ENCODE measurements at places on chromosomes 16 and 17.

- DNase-seq = no peak
Observed at GRCh38 chr16:70576431-70577255, 53.0 kb downstream of the SF3B3 start.

DNA sequence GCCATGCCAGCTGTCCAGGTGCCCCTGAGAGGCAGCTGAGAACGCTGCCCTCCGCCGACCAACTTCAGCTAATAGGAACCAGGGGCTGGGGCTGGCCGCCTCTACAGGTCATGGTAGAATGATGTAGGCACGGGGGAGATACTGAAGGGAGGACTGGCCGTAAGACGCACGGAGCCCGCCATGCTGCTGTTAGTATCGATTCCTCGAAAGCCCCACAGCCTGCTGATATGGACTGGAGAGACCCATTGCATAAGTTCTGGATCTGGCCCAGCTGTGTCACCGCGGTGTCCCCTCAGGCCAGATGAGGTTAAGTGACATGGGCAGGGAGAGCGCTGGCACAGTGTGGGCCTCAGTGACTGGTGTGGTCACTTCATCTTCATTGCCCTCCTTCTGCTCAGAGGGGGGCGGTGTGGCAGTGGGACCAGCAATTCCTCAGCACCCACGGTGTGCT, 75.6 kb downstream of the AMFR start:
- no peak for DNase-seq

DNA sequence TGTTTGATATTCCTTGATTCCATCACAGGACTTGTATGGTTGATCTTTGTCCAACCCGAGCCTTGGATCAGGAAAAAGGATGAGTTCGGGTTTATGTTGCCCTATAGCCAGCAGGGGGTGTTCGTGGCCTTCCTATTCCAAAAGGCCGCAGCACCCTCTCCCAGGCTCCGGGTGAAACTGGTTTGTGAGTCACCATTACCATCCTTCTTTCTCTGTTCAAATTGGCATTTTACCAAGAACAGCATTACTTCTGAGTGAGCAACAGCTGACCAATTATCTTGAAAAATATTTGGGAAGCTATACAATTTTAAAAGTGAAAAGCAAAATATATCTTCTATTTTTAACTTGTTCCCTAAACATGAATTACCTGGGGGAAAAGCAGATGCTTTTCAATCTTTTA, 24.3 kb upstream of the KRT20 start:
- DNase-seq = peak; percentile 87

DNA sequence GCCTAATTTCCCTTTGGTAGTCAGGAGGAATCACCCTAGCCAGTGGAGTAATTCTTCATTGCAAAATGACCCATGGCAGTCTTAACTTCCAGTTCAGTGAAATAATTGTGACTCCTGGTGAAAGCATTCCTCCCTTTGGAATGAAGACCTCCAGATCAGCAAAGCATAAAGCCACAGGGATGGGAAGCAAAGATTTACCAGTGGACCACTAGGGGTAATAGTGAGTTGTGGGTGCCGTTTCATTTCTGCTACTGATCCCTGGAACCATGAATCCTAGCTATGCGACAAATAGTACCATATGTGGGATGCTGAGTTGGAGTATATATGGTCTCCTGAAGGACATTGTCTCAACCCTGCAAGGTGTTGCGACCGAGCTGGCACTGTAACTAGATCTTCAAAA, 13.7 kb downstream of the DYNLL2 start:
- DNase-seq = no peak

DNA sequence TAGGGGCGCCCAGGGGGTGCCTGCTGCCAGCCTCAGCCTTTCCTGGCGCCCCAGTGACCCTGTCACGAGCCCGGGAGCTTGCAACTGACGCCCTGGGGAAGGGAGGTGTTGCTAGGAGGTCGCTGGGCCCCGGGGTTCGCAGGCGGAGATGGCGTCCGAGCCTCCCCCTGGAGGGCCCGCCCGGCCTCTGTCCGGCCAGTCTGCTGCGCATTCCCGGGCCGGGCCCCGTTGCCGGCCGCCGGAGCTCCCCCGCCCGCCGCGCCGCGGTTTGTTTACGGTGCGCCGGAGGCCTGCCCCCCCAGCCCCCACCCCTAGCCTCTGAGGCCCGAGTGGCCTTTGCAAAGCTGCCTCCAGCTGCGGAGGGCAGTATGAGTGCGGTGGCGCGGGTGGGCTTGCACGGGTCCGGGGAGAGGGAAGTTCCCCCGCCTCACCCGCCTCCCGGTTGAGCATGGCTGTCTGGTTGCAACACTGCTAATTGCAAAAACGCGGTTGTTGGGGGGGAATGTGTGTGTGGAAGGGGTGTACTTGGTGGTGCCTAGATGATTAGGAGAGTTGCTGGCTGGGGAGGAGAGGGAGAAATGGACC, 514 bp downstream of the THRA start:
- no peak for DNase-seq

DNA sequence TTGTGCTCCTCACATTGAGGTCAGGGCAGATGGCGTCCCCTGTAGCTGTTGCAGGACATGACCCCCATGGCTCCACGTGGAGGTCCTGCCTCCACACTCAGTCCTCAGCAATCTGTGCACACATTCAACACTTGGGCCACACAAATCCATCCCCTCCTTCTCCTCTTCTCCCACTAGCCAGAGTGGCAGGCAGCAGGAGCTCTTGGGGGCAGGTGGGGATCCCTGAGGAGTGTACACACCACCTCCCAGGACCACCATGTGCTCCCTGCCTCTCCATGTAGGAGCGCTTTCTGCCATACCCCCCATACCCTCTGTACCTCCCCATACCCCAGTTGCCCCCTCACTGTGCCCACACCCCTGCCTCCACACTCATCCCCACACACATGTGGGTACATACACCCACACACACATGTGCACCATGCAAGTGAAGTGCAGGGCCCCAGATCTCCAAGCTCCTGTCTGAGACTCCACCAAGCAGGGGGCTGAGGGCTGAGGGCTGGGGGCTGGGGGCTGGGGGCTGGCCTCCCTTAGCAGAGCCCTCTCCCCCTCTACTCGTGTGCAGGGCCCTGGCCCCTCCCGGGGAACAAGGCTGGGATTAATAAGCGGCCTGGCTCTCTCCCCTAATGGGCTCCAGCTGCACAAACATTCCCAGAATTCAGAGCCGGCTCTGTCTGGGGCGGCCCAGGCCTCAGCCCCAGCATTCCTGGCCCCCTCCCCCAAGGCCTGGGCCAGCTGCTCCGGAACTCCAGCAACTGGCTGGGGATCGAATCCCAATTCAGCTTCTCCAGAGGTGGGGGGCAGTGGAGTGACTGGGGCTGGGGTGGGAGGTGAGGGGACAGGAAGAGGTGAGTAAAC, 48.2 kb upstream of the MEIOC start:
- DNase-seq = peak; percentile 73

DNA sequence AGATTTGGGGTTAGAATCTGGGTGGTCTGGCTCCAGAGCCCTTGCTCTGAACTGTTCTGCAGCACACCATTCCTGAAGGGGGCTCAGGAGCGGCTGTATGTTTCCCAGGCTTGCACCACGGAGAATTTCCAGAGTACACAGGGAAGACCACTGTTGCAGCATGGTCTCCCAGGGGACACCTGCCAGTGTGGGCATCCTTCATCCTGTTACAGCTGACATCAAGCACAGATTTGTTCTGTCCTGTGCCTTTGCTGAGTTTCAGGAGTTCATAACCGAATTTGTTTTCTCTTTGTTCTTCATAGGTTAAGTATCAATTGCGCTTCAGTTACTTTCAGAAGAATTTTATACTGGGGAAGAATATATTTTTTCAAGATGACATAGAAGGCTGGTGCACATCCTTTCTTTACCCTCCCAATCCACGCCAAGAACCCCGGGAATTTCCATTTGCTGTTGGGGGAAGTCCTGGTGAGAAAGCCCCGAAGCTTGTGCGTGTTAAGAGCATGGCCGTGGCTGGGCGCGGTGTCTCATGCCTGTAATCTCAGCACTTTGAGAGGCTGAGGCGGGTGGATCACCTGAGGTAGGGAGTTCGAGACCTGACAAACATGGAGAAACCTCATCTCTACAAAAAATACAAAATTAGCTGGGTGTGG, 26.3 kb upstream of the ABCA3 start:
- no peak for DNase-seq

DNA sequence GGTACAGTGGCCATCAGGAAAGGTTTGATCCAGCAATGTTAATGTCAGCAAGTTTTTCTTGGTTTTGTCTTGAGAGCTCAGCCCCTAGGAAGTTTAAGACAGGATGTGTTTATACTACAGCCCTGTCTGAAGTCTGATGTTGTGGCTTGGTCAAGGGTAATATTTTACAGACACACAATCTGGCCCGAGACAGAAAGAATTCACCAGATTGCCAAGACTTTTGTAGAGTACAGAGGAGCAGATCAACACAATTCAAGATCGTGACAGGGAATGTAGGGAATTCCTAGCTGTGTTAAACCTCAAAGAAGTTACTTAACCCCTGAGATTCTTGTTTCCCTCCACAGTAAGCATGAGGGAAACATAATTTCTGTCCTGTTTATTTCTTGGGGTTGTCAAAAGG, 63.1 kb downstream of the SHISA9 start:
- no peak for DNase-seq

- no peak for DNase-seq
Observed at GRCh38 chr17:64004903-64005733, 7.0 kb downstream of the PRR29 start.

DNA sequence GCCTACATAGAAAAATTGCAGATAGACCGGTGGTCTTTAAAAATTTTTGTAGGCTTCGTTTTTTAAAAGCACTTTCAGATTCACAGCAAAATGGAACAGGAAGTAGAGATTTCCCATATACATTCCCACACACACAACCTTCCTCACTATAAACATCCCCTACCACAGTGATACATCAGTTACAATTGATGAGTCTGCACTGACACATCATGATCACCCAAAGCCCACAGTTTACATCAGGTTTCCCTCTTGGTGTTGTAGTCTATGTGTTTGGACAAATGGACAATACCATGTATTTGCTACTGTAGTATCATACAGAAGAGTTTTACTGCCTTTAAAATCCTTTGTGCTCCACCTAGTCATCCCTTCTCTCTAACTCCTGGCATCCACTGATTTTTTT, 113.9 kb upstream of the ADAMTS18 start:
- no peak for DNase-seq

Data from NCI-H2029 (cell line).